ENCODE measurements at places on chromosomes 11 and 22.

DNA sequence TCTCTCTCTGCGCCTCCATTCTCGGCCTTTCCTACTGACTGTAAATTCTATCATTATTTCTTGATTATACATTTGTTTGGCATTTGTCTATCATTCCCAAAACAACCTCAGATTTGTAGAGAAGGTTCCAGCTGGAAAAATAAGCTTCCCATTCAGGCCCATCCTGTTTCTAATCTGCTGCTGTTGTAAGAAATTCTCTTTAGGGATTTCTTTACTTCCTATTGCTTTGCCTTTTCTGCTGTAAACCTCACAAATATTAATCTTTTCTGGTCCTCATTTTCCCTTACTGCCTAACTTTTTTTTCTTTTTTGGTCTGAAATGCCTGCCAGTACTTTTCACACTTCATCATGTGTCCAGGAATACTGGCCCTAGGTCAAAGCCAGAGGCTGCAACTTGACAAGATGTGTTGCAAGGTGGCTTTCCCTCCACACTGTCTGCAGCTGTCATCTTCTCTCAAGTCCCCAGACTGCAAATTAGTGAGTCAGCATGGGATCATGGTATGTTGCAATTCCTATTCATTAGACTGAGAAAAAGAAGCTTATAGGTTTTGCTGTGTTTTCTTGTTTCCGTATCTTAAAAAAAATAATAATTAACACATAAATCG is 858.7 kb upstream of the CHORDC1 start:
- no peaks in the 10 kb centered on the region for H3K4me1 ChIP-seq
- H3K4me3 ChIP-seq = no peak overlapping the region
- no peak overlapping the region for H3K27ac ChIP-seq
- DNase-seq = no peak
- no peaks in the 10 kb centered on the region for H3K36me3 ChIP-seq
- no peaks in the 10 kb centered on the region for H3K27me3 ChIP-seq

- no peak overlapping the region for H3K27ac ChIP-seq
- no peak for DNase-seq
- H3K27me3 ChIP-seq = peaks cover 36% of the 10 kb centered on the region
- H3K4me1 ChIP-seq = no peaks in the 10 kb centered on the region
- no peaks in the 10 kb centered on the region for H3K36me3 ChIP-seq
These were observed 95.3 kb upstream of the FGF3 start for GRCh38 chr11:69914286-69915150.

GRCh38 chr11:1782031-1782590 is 18.4 kb upstream of the CTSD start:
- DNase-seq = no peak
- H3K4me3 ChIP-seq = no peak overlapping the region
- H3K4me1 ChIP-seq = no peaks in the 10 kb centered on the region
- H3K27me3 ChIP-seq = peaks cover 2% of the 10 kb centered on the region

GRCh38 chr11:119084663-119085436 is at the start of gene HMBS:
HMBS (plus strand) TSS chr11:119084881; CDS start chr11:119085034, 153 bp downstream.
- peaks cover 13% of the 10 kb centered on the region for H3K36me3 ChIP-seq
- H3K4me3 ChIP-seq = peak within 1 kb of the TSS; percentile 97
- H3K27me3 ChIP-seq = no peaks in the 10 kb centered on the region
- peak; percentile 92 for DNase-seq
- peaks cover 30% of the 10 kb centered on the region for H3K4me1 ChIP-seq
- peak within 1 kb of the TSS; percentile 96 for H3K27ac ChIP-seq

- H3K36me3 ChIP-seq = peaks cover 5% of the 10 kb centered on the region
- peaks cover 6% of the 10 kb centered on the region for H3K27me3 ChIP-seq
- no peaks in the 10 kb centered on the region for H3K4me1 ChIP-seq
- no peak for DNase-seq
- H3K27ac ChIP-seq = no peak overlapping the region
These were observed 129.1 kb downstream of the SNX19 start for GRCh38 chr11:130787092-130787616.

GRCh38 chr22:39183991-39184585 is 31.6 kb upstream of the CBX7 start:
- no peak overlapping the region for H3K4me3 ChIP-seq
- H3K27ac ChIP-seq = no peak overlapping the region

DNA sequence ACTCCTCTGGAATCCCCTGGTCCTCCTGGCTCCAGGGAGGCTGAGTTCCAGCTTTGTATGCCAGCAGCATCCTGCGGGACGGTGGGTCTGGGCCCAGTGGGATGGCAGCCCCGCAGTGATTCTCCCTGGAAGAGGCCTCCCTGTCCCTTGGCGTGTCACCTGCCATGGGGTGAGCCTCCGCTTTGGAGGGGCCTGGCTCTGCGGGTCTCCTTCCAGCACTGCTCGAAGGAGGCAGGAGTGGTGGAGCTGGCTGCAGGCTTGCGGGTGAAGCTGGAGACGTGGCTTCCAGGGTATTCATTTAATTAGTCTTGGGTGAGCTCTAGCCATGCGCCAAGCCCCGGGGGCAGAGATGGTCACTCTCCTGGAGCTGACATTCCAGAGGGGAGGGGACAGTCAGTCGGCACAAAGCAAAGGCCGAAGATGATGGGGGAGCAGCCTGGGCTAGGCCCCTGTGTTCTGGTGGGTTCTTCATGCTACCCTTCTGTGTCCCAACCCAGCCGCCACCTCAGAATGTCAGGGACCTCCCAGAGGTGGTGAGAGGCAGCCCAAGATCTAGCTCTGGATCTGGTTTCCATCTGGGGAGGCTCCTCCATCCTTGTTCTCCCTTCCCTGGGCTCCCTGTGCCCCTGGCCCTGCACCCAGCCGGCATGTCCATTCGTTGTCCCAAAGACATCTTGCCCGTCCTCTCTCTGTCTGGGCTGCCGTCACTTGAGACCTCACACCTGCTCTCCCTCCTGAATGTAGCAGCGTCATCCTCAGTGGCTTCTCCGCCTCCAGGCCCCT is 1332.5 kb downstream of the BRD1 start:
- no peaks in the 10 kb centered on the region for H3K36me3 ChIP-seq
- H3K27ac ChIP-seq = no peak overlapping the region
- H3K4me1 ChIP-seq = no peaks in the 10 kb centered on the region
- peaks cover 36% of the 10 kb centered on the region for H3K27me3 ChIP-seq
- no peak for DNase-seq
